ENCODE measurements at places on chromosomes 16 and 17.

- DNase-seq, result no peak
Observed at GRCh38 chr17:33137426-33137825, 145.8 kb downstream of the SPACA3 start.

GRCh38 chr16:57383276-57384247 is 11.3 kb downstream of the CX3CL1 start:
- no peak for DNase-seq

- DNase-seq, result no peak
Observed at GRCh38 chr16:89156740-89157645, 14.6 kb upstream of the CDH15 start.

GRCh38 chr17:38893113-38893512 is 23.3 kb downstream of the LASP1 start:
- DNase-seq, result no peak

DNA sequence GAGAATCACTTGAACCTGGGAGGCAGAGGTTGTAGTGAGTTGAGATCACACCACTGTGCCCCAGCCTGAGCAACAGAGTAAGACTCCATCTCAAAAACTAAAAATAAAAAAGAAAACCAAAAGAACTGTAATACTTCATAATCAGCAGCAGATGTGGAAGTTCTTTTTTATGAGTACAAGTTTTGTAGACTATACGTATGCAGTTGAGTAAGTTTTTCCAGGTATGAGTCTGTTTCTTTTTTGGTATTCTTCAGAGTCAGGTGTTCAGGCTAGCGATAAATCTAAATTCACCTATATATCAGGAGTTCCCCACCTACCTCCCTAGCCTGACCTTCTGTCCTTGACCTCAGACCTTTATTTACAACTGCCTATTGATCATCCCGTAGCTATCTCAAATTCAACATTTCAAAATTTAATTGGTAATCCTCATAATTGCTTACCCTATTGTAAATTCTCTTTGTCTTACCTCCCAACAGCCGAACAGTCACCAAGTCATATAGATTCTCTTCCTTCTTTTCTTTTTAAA is 10.7 kb downstream of the DCTN5 start:
- DNase-seq, result no peak

GRCh38 chr16:65000654-65001053 is 121.2 kb downstream of the CDH11 start:
- DNase-seq, result no peak

GRCh38 chr16:35305476-35305875 is 1846.1 kb downstream of the TP53TG3F start:
- no peak for DNase-seq

GRCh38 chr17:40447806-40448205 is 4.6 kb downstream of the IGFBP4 start:
- no peak for DNase-seq

DNA sequence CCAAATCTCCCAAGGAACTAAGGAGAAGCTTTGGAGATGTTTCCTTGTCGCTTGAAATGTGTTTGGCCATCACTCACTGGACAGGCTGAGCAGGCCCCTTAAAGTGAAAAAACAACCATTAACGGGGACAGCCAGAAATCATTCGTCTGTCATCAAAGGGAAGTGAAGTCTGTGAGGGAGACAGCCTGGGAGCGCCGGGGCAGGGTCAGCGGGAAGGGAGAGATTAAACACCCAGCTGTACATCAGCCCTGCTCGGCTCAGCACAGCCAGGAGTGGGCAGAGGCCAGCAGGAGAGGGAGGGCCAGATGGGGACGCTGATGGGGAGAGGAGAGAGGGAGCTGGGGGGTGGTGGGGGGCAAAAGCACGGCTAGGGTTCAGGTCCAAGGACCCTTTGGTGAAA is 105.1 kb downstream of the SDK2 start:
- DNase-seq, result no peak

- no peak for DNase-seq
Observed at GRCh38 chr16:54289945-54290832, 3.6 kb upstream of the IRX3 start.

DNA sequence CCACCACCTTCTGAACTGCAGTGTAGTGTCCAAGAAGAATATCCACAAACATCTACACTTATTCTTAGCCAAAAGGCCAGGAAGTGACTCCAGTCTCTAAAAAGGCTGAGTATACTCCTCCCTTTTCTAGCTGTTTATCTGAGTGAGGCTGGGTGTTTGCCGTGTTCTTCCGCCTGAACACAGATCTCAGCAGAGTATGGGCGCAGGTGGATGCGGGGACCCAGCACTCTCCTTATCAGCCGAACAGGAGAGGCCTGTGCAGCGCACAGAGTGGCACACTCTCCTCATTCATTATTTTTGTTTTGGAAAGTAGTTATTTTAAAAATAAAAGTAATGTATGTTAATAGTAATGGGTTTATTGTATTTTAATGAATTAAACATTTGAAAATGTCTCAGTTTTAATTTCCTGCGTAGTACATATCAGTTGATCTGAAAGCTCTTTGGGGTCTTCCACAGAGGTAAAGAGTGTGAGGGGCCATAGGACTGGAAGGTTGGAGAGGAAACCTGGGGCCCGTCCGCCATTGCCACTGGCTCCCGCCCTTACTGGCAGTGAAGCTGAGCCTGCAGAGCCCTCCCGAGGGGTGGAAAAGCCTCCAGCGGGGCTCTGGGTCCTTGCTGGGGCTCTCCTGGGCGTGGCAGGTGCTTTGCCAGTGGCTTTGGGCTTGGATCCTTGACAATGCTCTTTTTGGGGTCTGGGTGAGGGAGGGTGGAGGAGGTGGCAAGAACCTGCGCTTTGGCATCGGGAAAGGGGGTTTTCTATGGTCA is 53.8 kb downstream of the PDPK1 start:
- no peak for DNase-seq

- no peak for DNase-seq
Observed at GRCh38 chr17:78670850-78671725, 93.9 kb upstream of the DNAH17 start.

GRCh38 chr16:17561056-17561455 is 90.3 kb upstream of the XYLT1 start:
- no peak for DNase-seq

DNA sequence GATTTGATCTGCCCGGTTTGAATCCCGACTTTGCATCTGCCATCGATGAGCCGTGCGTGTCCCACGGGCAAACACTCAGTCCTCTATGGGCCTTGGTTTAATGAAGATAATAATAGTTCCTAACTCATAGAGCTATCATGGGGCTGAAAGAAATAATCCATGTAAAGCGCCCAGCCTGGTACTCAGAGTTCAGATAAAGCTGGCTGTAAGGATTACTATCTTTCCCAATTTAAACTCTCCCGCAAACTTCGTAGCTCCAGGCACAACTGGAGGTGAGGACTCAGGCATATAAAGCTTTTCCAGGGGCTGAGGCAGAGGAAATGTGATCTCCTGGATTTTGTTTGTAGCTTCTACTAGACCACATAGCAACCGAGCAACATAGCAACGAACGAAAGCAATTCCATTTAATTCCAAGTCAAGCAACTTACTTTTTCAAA is 16.3 kb downstream of the ALOX15 start:
- no peak for DNase-seq

GRCh38 chr16:74633686-74634085 is 26.8 kb upstream of the GLG1 start:
- DNase-seq, result no peak

DNA sequence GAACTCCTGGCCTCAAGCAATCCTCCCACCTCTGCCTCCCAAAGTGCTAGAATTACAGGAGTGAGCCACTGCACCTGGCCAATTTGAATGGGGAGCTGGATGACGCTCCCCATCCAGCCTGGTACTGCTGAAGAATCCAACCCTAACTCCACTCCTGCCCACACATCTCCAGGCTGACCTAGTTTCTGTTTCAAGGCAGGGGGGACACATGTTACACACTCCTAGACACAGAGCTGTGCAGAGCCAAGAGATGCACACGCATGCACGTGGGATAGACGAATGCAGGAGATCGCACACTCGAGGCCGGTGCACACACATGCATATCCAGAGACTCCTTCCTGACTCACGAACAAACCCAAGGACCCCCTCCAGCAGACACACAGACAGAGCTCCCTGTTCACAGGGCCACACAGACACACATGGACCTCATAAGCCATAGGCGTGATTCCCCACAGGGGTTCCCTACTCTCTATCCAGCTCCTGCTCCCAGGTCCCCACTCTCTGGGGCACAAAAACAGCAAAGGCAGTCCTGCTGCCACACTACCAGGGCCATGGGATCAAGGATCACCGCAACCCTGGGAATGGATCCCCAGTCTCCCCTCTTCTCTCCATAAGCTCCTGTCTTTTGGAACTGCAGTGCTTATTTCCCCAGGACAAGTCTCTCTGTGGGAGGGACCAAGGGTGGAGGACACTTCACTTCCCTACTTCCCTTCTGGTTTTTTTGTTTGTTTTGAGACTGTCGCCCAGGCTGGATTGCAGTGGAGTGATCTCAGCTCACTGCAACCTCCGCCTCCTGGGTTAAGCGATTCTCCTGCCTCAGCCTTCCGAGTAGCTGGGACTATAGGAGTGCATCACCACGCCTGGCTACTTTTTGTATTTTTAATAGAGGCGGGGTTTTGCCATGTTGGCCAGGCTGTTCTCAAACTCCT is 14.4 kb downstream of the EPOP start:
- DNase-seq, result no peak

- DNase-seq, result no peak
Observed at GRCh38 chr16:83125999-83126568, 499.3 kb downstream of the CDH13 start.

DNA sequence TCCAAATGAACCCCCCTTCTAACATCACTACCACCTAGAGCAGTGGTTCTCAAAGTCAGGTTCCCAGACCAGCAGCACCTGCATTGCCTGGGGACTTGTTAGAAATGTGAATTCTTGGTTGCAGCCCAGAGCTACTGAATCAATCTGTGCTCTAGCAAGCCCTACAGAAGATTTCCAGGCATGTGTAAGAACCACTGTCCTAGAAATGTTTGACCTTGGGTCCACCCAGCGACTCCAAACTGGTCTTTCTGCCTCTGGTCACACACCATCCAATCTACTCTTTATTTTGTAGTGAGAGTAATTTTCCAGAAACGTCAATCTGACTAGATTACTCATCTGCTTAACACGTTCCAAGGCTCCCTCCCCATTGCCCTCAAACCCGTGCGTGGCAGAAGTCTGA is 169.9 kb downstream of the HAPSTR1 start:
- DNase-seq, result no peak

GRCh38 chr17:1658100-1658499 is 8.4 kb upstream of the RILP start:
- DNase-seq, result no peak

DNA sequence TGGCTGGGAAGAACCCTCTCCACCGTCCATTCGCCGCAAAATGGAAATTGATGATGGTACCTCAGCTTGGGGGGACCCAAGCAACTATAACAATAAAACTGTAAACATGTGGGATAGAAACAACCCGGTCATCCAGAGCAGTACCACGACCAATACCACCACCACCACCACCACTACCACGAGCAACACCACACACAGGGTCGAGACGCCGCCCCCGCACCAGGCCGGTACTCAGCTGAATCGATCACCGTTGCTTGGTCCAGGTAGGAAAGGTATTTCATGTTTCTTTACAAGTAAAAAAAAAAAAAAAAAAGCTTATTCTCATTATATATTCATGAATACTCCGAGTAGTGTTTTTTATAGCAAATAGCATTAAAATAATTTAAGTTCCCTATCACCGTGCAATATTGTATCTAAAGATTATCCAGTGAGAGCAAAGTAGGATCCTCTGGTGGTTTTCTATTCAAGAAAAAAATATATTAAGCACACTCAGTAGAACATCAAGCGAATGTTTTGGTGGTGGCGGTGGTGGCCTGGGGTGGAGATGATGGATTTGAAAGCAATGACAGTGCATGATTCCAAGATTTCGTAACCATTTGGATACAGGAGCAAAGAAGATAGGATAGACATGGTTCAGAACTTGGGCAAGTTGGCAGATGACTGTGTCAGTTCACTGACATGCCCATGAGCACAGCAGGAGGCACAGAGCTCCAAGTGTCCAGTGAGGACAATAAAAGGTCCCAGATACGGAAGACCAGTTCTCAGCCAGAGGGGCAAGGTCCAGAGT is 77.2 kb downstream of the TMC6 start:
- no peak for DNase-seq

DNA sequence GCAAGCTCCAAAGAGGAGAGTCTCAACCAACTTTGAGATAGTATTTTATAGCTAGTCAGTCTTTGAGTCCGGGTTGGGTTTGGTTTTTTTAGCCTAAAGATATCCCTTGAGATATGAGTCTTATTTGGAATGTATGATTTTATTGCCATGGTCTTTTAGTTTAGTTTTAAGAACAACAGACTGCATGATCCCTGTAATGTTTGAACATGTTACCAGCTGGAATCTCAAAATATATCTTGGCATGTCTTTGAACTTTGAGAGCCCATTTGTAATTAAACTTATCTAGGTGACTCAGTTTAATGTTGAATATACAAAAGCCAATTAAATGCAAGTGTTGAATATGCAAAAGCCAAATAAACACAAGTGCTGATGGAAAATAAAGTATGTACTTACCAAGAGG is 100.6 kb downstream of the TANGO6 start:
- no peak for DNase-seq

DNA sequence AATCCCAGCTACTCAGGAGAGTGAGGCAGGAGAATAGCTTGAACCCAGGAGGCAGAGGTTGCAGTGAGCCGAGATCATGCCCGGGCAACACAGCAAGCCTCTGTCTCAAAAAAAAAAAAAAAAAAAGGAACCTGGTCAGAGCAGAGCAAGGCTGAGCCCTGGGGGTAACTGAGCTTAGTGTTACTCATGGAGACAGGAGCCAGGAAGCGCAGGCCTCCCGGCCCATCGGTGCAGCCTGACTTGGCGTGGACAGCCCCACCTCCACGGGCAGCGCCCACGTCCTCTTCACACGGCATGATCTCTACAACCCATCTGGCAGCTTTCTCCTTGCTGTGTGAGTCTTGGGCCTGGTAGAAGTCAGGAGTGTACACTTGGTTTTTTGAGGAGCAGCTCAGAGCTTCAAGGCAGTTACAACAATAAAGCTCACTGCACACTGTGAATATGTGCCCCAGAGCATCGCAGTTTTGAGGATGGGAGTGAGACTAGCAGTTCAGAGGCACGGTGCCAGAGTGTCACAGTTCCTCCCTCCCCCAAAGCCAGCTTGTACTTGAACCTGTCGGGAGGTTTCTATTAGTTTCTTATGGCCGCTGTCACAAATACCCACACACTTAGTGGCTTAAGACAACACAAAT is 129.9 kb downstream of the RAP1GAP2 start:
- no peak for DNase-seq

DNA sequence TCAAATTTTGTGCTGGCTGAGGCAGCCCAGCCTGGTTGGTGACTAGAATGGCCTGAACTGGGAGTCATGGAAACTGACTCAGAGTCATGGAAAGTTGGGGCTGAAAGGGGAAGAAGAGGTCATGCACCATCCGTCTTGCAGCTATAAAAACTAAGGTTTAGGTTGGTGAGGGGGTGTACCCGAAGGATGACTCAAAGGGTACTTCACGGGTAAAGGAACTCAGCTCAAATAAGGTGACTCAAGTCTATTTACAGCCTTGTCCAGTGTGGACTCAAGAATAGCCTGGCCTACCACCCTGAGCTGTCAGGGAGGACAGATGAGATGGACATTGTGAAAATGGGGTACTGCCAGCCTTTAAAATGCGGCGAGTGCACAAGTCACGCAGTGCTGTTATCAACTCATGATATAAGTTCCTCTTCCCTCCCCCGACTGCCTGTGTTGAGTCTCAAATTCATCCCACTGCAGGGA is 18.6 kb downstream of the CD300LB start:
- no peak for DNase-seq
